ENCODE measurements at places on chromosomes 7 and 10.

DNA sequence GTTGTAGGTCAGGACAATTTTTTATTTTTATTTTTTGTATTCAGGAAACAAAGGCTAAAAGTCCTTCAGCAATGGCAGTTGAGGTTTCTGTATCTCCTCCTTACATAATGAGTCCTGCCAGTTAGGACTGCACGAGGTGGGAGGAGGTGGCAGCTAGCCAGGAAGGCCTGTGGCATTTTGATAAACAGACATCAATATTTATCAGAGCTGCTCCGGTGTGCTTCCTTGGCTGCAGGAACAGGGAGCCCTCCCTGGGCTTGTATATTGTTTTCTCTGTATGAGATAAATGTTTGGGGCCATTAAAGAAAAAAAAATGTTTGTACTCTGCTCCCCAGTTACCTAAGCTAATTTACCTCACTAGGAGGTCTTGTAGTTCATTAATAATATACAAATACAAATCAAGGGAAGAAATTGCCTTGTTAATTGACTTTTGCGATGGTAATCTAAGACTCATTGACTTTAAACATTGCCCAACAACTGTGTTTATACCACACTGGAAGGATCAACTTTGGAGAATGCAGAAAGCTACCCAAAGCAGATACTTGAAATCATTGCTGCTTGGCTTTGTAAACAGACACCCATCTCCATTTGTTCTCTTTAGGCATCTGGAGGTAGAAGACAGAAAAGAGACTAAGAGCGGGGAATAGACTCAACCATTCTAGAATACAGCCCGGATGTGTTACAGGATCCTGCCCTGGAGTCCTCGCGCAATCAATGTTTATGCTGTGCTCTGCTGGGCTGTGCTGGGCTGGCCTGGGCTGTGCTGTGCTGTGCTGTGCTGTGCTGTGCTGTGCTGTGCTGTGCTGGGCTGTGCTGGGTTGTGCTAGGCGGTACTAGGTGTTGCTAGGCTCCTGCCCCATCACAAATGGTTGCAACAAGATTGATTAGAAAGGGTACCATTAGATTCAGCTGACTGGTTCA lies 36.5 kb upstream of the PDZD8 start:
- DNase-seq = no peak

DNA sequence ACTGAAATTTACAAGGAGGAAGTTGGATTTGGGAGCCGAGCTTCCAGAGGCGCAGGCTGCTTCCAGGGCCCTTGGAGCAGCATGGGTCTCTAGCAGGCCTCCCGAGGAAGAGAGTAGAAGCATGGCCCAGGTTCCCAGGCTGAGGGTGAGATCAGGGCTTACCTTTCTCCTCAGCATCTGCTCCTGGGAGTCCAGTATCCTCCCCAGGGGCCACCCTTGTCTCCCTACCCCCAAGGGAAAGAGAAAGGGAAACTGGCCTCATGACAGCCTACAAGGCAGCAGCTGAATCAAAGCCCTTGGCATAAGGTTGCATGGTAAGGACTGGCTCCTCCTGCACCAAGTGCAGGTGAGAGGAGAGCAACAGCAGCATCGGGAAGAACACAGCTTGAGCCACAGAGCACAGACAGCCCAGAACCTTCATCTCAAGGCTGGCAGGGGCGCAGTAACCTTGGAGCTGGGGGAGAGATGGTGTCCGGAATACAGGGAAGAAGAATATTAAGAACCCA lies 114.5 kb downstream of the MARCHF5 start:
- no peak for DNase-seq

GRCh38 chr7:82273886-82274285 lies 169.7 kb downstream of the CACNA2D1 start:
- no peak for DNase-seq

DNA sequence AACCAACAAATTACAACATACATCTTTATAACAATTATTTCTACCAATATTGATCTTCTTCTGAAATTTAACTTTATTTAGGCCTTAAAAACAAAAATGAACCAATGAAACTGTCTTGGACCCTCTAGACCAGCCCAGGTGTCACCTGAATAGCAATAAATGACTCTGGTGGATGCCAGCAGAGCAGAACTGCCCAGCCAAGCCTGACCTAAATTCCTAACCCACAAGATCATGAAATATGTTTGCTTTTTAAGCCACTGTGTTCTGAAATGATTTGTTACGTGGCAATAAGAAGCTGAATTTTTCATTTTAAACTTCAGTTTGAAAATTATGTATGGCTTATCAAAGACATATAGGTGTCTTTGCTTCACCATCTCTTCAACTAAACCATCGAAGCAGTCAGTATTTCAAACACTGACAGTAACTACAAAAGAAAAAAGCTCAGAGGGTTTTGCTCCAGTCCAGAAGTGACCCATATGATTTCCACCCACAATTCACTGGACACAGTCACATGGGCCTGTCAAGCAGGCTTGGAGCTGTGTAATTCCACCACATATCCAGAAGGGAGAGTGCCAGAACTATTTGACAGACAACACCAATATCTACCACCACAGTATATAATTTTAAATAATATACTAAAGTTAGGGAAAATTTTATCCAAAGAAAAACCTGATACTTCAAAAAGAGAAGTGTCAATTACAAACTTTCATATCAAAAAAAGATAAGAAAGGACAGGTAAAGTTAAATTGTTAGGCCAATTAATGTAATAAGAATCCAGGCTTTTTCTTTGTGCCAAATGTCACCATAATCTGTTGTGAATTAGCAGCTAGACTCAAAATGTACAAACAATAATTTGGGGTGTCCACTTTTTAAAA lies 94.5 kb downstream of the KMT2C start:
- peak; percentile 81 for DNase-seq

GRCh38 chr10:7686351-7687171 lies 16.6 kb upstream of the ITIH2 start:
- DNase-seq = no peak

- no peak for DNase-seq
These were observed 129.5 kb downstream of the SDK1 start for GRCh38 chr7:3430588-3430987.

- peak; percentile 53 for DNase-seq
These were observed 163.3 kb downstream of the JCAD start for GRCh38 chr10:29896053-29896452.

DNA sequence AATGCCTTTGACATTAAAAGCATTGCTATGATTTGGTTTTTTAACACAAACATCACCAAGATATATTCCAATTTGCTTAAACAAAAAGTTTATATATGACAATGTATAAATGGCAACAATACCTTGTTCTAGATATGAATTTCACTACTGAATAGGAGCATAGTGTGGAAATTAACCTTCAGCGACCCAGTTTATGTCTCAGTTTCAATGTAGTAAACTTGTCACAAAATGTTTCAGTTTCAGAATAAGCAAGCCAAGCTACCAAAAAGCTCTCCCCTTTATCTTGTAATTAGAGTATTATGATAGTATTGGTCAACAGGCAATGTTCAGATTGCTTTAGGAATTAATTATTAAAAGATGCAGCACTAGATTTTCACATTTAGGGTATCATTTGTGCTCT lies 99.6 kb upstream of the PCDH15 start:
- no peak for DNase-seq

DNA sequence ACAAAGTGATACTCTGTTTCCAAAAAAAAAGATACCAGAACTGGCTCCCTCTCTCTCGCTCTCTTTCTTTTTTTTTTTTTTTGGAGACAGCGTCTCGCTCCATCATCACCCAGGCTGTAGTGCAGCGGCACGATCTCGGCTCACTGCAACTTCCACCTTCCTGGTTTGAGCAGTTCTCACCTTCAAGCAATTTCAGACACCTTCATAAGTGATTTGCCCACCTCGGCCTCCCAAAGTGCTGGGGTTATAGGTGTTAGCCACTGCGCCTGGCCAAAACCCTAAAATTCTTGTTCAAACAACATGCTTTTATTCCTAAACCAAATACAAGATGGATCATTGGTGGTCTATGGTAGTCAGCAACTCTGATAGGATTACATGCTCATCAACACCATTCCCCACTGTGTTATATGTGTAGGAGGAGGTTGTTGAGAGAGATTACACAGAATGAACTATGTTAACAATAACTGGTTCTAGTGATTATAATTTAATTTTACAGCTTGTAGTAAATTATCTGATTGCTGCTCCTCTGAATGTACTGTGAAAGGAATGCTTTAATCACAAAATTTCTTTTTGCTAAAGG lies 15.5 kb downstream of the ACBD5 start:
- no peak for DNase-seq

DNA sequence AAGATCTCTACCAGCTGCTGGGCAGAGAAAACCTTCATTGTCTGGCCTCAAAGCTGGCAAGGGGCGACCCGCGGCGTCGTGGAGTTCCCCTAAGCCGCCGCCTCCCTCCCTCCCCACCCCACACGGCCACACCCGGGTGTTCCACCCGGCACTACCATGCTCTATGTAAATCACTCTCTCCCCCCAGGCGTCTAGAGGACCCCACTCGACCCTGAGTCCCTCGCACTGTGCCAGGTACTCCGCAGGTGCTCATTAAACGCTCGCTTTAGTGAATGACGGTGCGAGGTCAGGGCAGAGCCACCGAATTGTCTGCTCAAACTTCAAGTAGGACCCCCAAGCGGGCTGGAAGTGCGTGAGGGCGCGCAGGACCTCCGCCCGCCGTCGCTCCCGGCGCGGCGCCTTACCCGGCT lies 628 bp downstream of the PARP12 start:
- DNase-seq = peak; percentile 38

DNA sequence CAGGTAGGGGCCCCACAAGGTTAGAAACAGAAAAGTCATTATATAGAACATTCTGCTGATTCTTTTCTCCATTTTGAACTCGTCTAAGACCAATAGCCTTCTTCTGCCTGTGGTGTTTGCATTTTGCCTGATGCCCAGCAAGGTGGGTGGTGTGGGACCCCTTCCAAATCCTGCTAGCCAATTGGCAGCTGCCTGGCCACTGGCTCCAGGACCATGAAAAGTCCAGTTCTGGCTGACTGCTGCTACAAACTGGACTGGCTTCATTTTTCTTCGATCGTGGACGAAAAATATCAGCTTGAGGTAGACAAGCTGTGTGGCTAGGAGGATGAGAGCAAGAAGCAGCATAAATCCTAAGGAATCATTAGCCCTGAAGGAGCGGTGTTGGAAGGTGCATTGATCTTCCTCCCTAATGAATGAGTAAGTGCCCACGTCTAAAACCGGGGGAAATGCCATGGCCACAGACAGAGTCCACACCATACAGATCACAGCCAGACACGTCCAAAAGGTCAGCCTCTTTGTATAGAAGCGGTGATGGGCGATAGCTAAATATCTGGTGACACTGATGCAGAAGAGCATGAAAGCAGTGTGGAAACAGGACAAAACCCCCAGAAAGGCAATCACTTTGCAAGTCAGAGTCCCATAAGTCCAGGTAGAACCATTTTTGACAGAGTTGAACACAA lies 2.7 kb downstream of the GPR85 start:
- DNase-seq = no peak

GRCh38 chr7:147646568-147646967 lies 944.0 kb upstream of the C7orf33 start:
- DNase-seq = no peak

DNA sequence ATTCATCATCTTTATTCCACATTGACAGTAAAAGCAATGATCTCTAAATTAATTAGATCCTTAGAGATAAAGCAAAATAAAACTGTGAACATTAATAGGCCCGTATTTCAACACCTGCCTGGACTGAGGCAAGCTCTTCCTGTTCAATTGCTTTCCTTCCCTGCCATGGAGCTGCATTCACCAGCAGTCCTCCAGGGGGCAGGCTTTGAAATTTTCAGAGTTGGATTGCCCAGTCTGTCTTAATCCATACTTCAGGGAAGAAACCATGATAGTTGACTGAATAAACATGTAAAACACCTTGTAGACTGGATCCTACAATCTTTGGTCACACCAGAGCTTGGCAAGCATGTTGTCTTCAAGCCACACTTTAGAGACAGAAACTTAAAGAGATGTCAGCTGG lies 936.6 kb downstream of the NRG3 start:
- DNase-seq = peak; percentile 32

DNA sequence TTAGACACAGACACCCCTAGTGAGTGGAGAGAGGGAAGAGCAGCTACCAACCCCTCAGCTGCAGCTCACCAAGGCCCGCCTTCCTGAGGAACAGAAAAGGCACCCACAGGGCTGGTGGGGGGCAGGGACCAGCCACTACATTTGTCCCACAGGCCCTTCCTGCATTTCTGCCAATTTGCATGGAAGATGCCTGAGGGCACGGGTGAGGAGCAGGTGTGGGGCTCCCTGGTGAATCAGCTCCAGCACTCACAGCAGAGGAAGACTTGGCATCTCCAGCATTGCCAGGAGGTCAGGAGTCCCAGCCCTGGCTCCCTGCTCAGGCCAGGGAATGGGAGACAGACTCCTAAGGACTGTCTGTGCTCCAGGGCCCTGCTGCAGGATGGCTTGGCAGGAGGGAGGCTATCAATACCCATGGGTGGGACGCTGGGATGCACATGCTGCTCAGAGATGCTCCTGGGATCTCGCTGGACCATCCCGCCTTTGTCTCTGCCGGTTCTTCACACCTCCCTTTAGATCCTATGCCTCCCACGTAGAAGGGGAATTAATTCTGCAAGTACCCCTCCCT lies 109.7 kb downstream of the SLIT1 start:
- no peak for DNase-seq

GRCh38 chr7:36673703-36674102 lies 50.6 kb downstream of the AOAH start:
- DNase-seq = no peak

- DNase-seq = no peak
These were observed 264.7 kb downstream of the DNAJB6 start for GRCh38 chr7:157601530-157601929.

- DNase-seq = no peak
These were observed 354 bp upstream of the GIMAP5 start for GRCh38 chr7:150736864-150737263.

- peak; percentile 51 for DNase-seq
These were observed 215.6 kb upstream of the CHRM2 start for GRCh38 chr7:136652635-136653370.

GRCh38 chr7:27156508-27156898 lies at the start of gene HOXA7:
Gene HOXA7 (minus strand): TSS chr7:27156675. CDS start chr7:27156545, 130 bp downstream.
- peak; percentile 91 for DNase-seq

GRCh38 chr7:151348970-151349369 lies 7.4 kb downstream of the NUB1 start:
- no peak for DNase-seq

- no peak for DNase-seq
These were observed 33.5 kb downstream of the FAM204A start for GRCh38 chr10:118308664-118309063.

- no peak for DNase-seq
These were observed 11.8 kb downstream of the DPYSL4 start for GRCh38 chr10:132198381-132199181.

DNA sequence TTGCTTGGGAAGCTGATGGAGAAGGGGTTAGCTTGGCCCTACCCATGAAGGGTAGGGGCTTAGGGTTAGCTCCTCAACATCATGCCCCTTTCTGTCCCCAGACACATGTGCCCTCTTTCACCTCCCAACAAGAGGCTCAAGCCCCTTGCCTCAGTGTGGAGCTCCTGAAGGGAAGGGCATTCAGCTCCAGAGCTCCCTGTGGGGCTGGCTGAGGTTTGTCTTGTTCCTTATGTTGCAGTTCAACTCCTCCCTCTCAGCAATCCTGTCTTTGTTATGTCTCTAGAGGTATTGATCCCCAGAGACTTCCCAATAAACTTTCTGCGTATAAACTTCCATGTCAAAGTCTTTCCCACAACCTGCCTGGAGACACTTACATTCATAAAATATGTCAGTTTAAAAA lies 252.2 kb upstream of the SP4 start:
- DNase-seq = no peak
